Suppressor macrophage (primary cell): ENCODE measurements at places on chromosomes 1 and 21.

- DNase-seq = no peak
Observed at GRCh38 chr1:79478160-79478559, 471.6 kb upstream of the ADGRL4 start.

GRCh38 chr21:25513810-25514209 is 93.5 kb downstream of the MRPL39 start:
- DNase-seq = no peak

GRCh38 chr1:24022581-24023361 is 42.6 kb upstream of the SRSF10 start:
- no peak for DNase-seq

DNA sequence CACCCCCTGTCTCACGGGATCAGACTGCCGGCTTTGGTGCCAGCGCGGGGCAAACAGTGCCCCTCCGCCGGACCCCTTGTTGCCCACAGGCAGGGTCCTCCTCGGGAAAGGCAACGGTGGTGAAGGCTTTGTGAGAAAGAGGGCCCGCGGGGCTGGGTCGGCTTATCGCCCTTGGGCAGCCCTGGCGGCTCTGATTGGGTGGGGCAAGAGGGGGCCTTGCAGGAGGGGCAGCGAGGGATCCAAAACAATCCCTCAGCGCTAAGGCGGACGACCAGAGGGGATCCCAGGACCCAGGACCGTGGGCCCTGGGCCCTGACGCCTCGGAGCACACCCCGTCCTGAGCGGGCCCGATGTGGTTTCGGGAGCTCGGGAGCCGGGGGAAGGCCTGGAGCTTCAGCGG is 3.9 kb upstream of the ZNF678 start:
- no peak for DNase-seq

DNA sequence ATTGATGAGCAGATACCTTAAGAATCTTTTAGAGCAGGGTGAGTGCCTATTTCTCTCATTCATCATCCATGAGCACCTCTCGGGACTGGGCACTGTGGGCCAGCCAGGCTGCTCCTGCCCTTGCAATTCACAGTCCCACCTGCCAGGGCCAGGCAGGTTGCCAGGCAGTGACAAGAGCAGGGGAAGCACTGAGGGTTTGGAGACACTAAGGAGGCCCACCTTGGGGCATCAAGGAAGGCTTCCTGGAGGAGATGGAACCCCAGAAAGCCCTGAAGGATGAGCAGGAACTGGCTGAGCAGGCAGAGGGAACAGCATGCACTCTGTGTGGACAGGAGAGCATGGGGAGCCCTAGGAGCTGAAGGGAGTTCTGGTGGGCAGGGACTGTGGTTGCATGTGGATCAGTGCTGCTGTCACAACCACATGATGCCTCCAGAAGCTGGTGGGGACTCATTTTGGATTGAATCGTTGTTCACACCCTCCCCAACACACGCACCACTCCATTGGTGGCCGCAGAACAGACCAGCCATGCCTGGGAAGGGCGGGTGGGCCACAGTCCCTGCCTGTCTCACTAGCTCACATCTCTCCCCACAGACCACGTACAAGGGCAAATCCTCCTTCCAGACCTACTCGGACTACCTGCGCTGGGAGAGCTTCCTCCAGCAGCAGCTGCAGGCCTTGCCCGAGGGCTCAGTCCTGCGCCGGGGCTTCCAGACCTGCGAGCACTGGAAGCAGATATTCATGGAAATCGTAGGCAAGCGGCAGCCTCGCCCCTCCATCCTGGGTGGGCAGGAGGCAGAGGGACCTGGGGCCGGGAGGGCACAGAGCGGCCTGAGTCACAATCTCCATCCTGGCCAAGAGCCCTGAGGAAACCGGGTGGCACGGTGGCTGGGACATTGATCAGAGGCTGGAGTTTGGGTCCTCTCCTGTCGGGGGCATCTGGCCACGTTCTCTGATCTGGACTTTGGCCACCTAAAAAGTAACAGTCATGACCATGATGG is 55.1 kb downstream of the DISP3 start:
- no peak for DNase-seq
